ENCODE measurements at places on chromosomes 5 and 9.

DNA sequence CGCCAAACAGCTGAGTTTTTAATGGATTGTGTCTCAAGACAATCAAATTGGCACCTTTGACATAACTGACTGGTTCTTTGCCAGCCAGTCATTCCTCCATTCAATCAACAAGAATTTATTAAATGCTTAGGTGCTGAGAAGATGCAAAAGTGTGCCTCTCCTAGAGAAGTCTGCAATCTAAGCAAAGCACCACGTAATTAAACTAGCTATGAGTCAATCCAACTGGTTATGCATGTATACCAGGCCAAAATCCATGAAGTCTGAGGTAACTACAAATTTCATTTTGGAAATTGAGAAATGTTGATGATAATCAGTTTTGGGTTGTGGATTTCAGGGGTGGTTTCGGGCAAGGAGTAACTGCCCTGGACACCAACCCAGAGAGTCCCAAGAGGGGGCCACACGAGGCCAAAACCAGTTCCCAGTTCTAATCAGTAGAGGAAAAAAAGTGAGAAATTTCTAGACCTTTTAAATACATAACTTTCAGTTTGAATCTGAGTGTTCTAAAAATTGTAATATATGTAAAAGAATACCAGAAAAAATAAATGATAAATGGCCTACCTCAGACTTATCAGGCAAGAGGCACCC lies 92.6 kb downstream of the EFNA5 start:
- no peak for DNase-seq

DNA sequence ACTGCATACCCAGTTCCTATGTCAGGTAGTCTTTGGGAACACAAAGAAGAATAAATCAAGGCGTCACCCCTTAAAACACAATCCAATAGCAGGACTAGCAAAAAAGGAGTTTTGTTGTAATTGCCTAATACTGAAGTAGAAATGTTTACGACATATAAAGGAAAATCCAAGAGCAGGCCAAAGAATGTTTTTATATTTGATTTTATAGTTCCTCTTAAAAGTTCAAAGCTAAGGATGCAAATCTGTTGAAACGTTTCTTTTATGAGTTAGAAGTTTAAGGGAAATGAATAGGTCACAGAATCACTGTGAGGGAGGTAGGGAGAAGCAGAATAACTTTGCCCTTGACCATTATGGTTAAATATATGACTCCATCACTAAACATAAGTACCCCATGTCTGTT lies 136.1 kb downstream of the PAM start:
- no peak for DNase-seq

GRCh38 chr5:131250751-131251475 lies 12.9 kb upstream of the CDC42SE2 start:
- no peak for DNase-seq

- no peak for DNase-seq
These were observed 97.8 kb upstream of the SLC44A1 start for GRCh38 chr9:105146677-105147076.

Measured in glomerular endothelial cell (primary cell).